ENCODE measurements at places on chromosomes 11 and 22.

GRCh38 chr11:34614344-34615104 is 6.4 kb upstream of the EHF start:
- DNase-seq: no peak

- DNase-seq: no peak
Observed at GRCh38 chr11:117506971-117507370, 179.3 kb downstream of the CEP164 start.

DNA sequence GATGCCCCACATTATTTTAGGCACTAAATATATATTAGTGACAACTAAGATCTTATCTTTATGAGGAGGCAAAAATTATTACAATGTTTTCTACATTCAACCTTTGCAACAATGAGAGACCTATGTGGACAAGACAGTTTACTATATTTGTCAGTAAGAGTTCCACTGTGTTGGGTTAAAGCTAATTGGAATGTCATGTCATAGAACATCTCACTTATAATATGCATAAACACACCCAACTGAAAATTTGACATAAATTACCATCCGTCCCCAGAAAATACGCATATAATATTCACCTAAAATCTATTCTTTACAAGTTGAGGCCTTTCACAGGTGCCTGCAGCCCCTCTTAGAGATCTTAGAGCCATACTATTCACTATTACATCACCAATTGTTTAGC is 84.0 kb downstream of the RSF1 start:
- no peak for DNase-seq

DNA sequence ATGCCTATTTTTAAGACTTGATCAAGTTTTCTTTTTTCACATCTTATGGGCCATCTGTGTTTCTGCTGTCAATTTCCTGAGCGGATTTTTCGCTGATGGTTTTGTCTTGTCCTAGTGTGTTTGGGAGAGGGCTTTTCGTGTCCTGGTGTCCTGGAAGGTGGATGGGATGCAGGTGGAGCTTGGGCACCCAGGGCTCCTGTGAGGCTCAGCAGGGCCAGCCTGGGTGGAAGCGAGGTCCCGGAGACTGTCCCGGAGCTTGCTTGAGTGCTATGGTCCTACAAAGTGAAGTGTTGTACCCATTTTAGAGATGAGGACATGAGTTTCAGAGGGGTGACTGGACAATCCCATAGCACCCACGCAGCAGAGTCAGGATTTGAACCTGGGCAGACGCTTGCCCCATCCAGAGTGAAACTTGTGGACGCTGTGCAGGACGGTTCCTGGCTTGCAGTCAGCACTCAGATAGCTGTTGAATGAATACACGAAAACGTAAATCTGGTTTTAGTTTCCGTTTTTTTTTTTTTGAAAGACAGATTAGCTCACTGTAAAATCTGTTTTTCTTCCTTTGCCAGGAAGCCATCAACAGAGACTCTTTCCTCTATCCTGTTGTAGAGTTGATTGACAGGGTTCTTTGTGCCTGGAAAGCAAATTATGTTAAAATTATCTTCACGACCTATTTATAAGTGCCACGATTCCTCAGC is 64.1 kb downstream of the TBC1D22A start:
- DNase-seq: no peak

- no peak for DNase-seq
Observed at GRCh38 chr11:46475926-46476545, 84.5 kb upstream of the CHRM4 start.

- no peak for DNase-seq
Observed at GRCh38 chr11:57588046-57588710, 9.3 kb upstream of the SERPING1 start.

GRCh38 chr22:50173983-50174355 is 3.4 kb downstream of the PANX2 start:
- no peak for DNase-seq

- DNase-seq: no peak
Observed at GRCh38 chr11:78061921-78062311, 1.7 kb upstream of the THRSP start.

DNA sequence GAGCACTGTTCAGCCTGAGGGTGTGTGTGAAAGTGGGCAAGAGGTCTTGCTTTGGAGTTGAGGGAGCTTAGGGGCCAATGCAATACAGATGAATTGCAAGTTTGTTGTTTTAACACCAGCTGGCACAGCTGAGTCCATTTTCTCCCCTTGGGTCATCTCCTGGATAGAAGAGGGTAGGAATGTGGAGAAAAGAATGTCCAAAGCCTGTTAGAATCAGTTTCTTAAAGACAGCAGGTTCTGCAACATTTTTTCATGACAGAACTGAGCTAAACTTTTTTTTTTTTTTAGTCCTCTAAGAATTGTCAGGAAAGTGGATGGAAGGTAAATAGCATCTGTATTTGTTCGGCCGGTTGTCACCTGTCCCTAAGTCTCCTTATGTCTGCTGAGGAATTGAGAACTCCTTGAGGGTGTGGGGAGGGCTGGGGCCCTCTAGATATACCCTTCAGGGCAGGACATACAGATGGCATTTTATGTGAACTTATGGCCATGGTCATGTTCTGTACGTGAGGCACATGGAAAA is 211.1 kb upstream of the CADM1 start:
- no peak for DNase-seq

DNA sequence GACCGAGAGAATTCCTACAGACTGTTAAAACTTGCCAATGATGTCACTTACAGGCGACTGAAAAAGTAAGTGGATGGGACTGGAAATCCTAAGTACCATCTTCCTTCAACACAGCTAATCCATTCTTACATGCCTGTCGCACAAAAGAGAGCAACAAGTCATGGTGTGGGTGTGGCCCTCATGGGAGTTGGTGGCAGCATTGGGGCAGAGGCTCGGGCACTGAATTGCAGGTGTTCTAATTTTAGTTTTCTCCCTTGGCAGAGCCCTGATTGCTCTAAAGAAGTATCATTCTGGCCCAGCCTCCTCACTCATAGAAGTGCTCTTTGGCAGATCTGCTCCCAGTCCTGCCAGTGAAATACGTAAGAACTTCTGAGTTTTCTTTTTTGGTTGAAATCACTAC is 4.6 kb downstream of the IGHMBP2 start:
- no peak for DNase-seq

DNA sequence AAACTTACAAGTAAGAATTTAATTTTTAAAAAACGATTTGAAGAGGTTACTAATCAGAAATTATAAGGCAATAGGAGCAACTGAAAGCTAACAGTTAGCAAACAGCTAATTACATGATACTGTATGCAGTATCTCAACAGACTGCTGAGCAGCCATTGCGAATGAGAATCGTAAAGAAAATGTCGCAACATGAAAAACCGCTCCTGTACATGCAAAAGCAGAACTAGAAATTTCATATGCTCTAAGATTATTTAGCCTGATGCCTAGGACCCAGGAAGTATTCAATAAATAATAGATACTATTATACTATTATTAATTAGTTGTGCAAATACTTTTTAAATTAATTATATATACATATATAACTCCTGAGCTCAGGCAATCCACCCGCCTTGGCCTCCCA is 48.7 kb upstream of the EP300 start:
- DNase-seq: no peak

DNA sequence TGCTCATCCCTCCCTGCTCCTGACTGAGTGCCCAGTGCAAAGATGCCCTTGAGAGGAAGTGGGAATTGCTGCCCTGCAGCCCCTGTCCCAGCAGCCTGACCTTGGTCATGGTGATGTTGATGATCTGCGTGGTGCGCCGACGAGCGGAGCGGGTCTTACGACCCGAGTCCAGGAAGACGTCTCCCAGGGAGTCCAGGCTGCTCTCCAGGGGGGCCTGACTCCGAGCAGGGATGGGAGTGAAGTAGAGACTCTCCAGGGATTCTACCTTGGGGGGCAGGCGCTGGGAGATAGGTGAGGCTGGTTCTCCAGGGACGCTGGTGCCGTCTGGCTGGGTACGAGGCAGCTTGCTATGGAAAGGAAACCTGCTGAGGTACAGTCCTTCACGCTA is 8.4 kb downstream of the IL18BP start:
- DNase-seq: no peak

- no peak for DNase-seq
Observed at GRCh38 chr11:83158965-83159901, 2.3 kb downstream of the PCF11 start.

- no peak for DNase-seq
Observed at GRCh38 chr22:45450101-45450785, 36.8 kb downstream of the RIBC2 start.

GRCh38 chr11:102081313-102081712 is 28.9 kb upstream of the YAP1 start:
- DNase-seq: no peak

Measured in anterior cingulate cortex (tissue), 58 donors.